Aorta (tissue), 5 donors: ENCODE measurements at places on chromosomes 12 and 14. TPM values are rescaled to one million over a fixed set of nuclear protein-coding genes. Genes with fewer than 3 reads are reported as not detected.

DNA sequence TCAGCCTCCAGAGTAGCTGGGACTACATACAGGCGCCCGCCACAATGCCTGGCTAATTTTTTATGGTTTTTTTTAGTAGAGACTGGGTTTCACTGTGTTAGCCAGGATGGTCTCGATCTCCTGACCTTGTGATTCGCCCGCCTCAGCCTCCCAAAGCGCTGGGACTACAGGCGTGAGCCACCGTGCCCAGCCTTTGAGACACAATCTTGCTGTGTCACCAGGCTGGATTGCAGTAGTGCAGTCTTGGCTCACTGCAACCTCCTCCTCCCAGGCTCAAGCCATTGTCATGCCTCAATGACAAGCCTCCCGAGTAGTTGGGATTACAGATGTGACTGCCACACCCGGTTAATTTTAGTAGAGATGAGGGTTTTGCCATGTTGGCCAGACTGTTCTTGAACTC is 21.3 kb upstream of the STRN3 start:
- no peak for DNase-seq

DNA sequence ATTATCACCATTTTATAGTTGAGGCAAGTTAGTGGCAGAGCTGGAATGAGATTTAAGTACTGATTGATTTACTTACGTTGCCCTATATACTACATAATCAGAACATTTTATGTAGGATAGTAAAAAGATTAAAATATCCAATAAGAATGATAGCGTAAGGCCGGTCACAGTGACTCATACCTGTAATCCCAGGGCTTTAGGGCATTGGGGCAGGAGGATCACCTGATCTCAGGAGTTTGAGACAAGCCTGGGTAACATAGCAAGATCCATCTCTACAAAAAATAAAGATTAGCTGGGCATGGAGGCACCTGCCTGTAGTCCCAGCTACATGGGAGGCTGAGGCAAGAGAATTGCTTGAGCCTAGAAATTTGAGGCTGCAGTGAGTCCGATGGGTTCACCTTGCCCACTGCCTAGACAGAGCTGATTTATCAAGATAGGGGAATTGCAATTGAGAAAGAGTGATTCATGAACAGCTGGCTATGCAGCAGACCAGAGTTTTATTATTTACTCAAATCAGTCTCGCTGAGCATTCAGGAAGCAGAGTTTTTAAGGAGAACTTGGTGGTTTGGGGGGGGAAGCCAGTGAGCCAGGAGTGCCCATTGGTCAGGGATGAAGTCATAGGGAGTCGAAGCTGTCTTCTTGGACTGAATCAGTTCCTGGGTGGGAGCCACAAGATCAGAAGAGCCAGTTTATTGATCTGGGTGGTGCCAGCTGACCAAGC is 24.7 kb upstream of the SGPP1 start:
- peak; percentile 65 for DNase-seq

GRCh38 chr12:51028126-51028812 is 2.1 kb upstream of the SLC11A2 start:
- DNase-seq: no peak

DNA sequence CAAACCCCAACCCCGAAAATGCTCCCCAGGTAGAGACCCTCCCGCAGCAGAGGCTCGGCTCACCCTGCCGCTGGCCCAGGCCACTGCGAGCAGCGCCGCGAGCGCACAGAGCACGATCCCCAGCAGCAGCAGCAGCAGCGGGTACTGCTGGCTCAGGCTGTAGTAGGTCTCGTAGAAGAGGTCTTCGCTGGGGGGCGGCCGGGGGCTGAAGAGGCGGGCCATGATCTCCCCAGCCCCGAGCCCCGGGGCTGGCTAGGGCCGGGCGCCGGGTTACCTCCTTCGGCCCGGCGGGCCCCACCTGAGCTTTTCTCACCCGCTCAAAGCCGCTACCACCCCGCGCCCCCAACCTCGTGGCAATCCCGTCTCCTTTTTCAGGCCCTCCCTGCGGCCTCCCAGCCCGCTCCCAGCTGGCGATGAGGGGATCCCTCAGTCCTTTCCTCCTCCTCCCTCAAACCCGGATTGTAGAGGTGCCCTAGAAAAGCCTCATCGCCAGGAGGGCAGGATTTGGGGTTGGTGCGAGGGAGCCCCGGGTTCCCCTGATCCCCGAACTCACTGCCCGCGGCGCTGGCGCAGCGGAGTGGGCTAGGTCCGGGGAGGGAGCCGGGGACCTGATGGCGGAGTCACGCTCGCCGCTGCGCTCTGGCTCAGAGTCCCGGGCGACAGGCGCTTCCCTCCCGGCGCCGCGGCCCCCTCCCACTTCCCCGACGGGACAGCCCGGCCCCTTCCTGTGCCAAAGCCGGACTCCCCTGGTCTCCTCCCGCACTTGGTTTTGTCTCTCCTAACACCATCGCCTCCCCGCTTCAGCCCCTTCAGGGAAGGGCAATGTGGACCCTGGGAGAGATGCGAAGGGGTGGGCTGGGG is at the start of gene ADCY4:
Gene ADCY4, minus strand, starts transcription at position 641 of the 861 bp plus-strand sequence. Its CDS starts 419 bp downstream, at position 222.
- peak; percentile 80 for DNase-seq

The KRT73 gene
- total RNA-seq: not detected

- DNase-seq: no peak
Measured at GRCh38 chr14:35375558-35376025, 29.0 kb downstream of the NFKBIA start.

DNA sequence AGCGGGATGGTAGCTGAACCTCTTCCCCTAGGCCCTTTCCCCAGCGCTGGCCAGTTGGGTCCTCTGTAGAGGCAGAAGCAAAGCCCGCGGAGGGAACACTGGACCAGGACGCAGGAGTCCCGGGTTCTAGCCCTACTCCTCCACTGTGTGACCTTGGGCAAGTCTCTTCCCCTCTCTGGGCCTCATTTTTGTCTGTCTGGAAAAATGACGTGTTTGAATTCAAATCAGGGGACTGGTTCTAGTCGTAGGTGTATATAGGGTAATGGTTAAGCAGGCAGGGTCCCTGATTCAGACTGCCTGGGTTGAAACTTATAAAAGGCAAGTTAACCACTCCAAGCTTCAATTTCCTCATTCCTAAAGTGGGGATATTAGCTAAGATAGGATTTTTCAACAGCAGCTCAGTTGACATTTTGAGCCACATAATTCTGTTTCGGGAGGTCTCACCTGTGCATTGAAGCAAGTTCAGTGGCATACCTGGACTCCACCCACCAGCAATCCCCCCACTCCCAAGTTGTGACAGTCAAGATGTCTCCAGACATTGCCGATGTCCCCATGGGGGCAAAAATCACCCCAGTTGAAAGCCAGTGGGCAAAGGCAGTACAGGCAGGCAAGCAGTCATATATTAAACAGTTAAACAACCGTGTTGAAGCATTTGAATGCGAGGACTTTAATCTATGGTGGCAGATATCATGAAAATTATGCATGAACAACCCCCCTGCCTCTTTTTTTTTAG is 899 bp downstream of the TPCN1 start:
- DNase-seq: peak; percentile 30

The KRT80 gene
- 0.12 TPM for total RNA-seq

GRCh38 chr14:35400648-35401421 is 3.7 kb downstream of the NFKBIA start:
- DNase-seq: no peak

DNA sequence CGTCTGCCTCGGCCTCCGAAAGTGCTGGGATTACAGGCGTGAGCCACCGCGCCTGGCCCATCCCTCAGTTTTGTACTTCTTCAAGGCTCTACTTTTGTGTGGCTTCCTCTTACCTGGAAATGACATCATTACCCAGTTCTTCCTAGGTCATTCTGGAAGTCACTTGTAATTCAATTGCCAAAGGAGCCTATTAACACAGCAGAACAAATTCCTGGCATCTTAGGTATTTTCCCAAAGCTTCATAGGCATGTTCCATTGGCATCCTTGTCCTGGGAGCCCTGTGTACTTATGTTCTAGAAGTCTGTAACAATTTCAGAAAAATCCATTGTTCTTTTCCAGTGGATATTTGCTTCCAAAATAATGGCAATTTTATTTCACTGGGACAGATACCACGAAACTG is 60.6 kb downstream of the DAAM1 start:
- DNase-seq: no peak

DNA sequence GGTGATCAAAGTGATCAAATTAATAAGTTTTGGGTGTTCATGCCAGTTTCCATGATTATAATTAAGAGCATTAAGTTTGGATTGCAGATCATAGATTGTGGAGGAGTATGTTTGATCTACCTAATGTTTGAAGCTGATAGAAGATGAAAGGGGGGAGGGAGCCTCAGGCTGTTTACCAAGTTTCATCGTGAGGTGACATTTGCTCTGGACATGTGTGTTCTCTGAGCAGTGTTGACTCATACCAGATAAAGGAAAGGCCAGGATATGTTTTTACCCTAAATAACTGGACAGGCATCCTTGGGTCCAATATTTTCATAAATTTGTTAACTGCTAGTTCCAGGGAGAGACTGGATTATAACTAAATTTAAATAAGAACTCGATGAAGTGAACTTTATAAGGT is 3.5 kb upstream of the SEL1L start:
- no peak for DNase-seq

- no peak for DNase-seq
Measured at GRCh38 chr12:13941258-13942249, 39.8 kb downstream of the GRIN2B start.

DNA sequence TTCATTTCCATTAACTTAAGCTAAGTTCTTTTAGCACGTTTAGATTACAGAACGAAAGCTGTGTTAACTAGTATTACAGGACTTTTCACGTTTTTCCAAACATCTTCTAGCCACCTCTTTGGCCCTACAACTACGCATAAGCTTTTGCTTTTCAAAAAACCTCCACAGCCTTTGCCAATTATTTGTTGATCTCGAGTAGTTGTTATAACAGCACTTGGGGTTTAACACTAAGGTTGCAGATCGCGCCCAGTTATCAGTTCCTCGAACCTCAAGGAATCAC is 450 bp upstream of the RBM25 start:
- no peak for DNase-seq

The GRIP1 gene
- total RNA-seq: 3.4 TPM

- DNase-seq: no peak
Measured at GRCh38 chr12:120532701-120533238, 1.4 kb upstream of the RNF10 start.
